Stimulated activated naive CD8-positive, alpha-beta T cell treated with anti-CD3 and anti-CD28 coated beads, Interleukin-15, Interleukin-2, amounts not matched to agents 100 U/mL and 50 U/mL, for 24 hours (primary cell): ENCODE measurements at places on chromosomes 16 and 17.
A peak's percentile ranks its signal among the peaks of the same experiment; 100 is the strongest.

DNA sequence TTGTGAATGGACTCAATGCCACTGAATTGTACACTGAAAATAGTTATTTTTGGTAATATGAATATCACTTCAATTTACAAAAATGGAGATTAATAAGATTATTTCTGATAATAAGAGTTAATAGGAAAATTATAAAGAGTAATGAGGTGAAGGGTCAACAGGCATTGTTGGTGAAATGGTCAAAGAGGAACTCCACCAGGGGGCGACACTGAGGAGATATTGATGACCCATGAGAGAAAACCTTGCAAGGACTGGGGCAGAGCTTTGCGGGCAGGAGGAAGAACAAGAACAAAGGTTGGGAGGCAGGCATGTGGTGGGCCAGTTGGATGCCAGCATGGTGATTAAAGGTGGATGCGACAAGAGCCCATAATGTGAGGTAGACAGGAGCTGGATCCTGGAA, 74.0 kb upstream of the XYLT1 start:
- DNase-seq = peak; percentile 35

GRCh38 chr16:12228602-12229499, 252.3 kb downstream of the SNX29 start:
- DNase-seq = peak; percentile 28

GRCh38 chr17:33459078-33459940, 166.2 kb upstream of the ASIC2 start:
- DNase-seq = no peak

GRCh38 chr16:21626659-21627277, 25.6 kb downstream of the IGSF6 start:
- no peak for DNase-seq

GRCh38 chr17:36525888-36526287, 8.8 kb downstream of the MYO19 start:
- no peak for DNase-seq

- DNase-seq = peak; percentile 75
Measured at GRCh38 chr17:58335779-58336455, 7.3 kb upstream of the TSPOAP1 start.

DNA sequence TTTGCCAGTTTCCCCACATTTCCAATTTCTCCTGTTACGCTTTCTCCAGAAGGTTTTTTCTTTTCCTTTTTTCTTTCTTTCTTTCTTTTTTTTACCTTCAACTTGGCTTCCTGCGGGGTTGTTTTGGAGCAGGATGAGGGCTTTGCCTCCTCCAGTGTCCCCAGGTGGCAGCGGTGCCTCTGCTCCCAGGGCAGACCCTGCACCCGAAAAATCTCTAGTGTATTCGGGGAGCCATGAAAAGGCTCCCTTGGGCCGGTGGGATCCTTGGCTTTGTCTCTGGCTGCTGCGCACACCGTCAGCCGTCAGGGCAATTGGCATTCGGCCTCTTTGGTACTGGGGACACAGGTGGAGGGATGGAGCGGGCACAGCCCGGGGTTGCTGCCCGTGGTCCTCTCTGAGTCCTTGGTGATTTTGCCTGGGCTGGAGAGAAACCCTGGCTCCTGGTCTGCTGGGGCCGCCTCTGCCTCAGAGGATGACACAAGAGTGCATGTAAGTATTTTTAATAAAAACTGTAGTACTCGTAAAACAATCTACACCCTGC, 846 bp downstream of the ITGB3 start:
- DNase-seq = no peak

DNA sequence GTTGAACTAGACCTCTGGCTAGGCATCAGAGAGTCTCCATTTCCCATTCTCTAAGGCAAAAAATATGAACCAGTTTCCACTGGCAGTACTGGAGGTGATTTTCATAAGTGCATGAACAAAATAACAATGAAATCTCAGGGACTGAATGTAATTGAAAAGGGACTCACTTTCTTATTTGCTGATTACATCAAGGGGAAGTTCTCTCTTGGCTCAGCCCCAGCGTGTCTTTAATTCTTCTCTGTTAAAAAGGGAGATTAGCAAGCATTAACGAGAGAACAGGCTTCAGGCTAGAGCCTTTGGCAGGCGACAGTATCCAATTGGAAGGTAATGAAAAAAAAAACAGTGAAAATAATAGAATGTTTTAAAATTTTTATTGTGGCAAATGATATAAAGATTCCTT, 34.0 kb upstream of the ADAMTS18 start:
- no peak for DNase-seq

GRCh38 chr17:46191322-46192188, 1.7 kb downstream of the KANSL1 start:
- DNase-seq = peak; percentile 44

DNA sequence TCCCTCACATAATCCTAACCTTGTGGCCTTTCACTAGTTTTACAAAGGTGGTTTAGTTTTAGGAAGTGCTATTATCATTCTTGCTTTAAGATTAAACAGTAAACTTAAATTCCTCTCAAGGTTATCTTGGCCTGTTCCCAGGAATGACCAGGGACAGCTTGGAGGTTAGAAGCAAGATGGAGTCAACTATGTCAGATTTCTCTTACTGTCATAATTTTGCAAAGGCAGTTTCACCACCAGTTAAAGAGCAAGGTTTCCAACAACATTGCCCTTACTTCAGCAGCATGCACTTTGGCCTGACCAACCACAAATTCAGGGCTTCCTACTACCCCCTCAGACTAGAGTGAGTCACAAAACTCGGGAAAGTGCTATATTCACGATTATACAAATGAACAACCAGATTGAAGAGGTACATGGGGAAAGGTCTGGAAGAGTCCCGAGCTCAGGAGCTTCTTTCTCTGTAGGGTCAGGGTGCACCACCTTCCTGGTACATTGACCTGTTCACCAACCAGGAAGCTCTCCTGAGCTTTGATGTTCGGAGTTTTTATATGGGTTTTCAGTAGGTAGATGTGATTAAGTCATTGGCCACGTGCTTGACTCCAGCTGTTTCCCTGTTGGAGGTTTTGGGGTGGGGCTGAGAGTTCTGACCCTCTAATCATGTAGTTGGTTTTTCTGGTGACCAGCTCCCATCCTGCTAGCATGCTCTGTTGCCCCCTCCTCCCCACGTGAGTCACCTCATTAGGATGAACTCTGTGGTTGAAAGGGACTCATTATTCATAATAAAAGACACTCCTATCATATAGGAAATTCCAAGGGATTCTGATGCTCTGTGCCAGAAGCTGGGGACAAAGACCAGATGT, 19.4 kb downstream of the RHOT1 start:
- no peak for DNase-seq

- DNase-seq = no peak
Measured at GRCh38 chr17:80969030-80969673, 22.5 kb upstream of the CHMP6 start.

- peak; percentile 27 for DNase-seq
Measured at GRCh38 chr16:85448557-85449190, 164.4 kb upstream of the GSE1 start.

- DNase-seq = no peak
Measured at GRCh38 chr17:48555258-48556228, 10.6 kb upstream of the HOXB2 start.

DNA sequence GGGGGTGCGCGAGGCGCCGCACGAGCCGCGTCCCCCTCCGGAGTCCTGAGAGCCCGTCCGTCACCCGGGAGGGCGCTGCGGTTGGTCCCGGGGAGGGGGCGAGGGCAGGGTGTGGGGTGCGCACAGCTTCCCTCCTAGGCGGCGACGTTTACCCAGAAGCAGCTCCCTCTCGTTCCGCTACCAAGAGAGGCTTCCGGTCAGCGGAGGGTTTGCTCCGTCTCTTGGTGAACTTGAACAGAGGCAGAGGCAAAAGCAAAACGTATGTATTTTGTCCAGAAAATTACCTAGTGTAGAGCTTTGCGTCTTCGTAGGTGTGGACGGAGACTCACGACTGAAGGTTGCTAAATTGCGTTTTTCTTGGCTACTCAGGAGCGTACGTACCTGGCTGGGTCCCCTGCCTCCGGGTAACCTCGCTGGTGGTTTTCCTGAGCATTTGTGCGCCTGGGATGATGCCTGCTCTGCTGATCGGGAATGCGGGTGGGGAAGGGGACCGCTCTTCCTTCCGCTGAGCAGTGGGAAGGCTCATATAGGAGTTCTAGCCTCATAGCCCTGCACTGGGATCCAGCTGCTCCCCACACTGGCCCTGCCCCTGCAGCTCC, 833 bp downstream of the WSCD1 start:
- no peak for DNase-seq

DNA sequence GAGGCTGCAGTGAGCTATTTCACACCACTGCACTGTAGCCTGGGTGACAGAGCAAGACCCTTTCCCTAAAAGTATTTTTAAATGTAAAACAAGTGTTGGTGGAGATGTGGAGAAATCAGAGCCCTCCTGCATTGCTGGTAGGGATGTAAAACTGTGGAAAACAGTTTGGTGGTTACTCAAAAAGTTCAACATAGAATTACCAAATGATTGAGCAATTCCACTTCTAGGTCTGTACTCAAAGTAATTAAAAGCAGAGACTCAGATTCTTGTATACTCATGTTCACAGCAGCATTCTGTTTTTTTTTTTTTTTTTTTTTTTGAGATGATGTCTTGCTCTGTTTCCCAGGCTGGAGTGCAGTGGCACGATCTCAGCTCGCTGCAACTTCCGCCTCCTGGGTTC, 141.8 kb downstream of the PITPNC1 start:
- no peak for DNase-seq

DNA sequence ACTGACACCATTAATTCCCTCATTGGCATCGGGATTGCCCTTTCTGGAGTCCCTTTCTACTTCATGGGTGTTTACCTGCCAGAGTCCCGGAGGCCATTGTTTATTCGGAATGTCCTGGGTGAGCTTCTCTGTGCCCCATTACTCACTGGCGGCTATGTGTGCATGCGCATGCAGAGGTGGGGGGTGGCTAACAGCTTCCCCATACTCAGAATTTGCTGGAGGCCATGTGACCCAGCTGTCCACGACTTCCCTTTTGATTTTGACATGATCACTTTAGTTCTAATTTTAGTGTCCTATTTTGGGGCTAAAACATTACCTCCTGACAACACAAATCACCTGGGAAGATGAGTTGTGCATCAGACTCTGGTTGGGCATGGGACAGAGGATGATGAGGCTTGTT, 14.1 kb downstream of the SLC7A6OS start:
- no peak for DNase-seq
